ENCODE measurements at places on chromosomes 4 and X.

DNA sequence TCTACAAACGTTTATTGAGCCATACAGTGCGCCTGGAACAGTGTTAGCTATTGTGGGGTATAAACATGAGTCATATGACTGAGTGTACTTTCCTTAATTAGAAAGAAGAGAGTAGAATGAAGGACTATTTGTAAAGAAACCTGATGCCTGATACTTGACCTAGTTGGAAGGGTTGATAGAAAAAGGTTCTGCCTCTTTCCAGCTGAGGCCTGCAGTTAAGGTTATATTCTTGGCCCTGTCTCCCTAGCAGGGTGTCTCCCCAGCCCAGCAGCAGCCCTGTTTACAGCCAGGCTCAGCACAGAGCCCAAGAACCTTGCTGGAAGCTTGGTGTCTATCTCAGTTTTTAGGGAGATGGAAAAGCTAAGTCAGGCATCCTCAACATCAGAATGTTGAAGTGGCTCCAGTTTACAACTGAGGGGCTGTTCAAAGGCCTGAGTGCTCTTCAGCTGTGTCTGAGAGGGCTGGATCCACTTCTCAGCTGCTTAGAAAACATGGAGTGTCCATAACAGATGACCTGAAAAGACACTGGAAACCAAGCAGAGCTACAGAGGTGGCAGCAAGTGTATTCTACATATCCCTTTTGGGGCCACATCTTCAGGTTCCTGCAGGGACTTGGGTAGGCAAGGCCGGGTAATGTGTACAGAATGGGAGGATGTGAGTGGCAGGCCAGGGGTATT, 21.6 kb downstream of the NYX start:
- no peak for DNase-seq

DNA sequence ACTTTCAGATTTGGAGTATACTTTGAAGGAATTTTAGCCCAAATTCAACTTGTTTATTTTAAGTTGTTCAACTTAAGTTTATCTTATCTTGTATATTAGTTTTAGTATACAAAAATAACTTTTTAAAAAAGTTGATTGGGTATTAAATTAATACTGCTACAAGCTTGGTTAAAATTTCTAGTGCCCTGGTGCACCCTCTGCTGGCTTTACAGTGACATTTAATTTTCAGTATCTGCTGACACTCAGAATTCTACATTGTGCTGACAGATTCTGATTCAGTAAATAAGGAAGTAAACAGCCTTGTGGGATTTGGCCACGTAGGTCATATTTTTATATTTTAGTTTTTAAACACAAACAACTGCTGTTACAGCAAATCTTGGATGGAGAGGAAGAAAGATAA, 2.9 kb downstream of the EDA start:
- no peak for DNase-seq

DNA sequence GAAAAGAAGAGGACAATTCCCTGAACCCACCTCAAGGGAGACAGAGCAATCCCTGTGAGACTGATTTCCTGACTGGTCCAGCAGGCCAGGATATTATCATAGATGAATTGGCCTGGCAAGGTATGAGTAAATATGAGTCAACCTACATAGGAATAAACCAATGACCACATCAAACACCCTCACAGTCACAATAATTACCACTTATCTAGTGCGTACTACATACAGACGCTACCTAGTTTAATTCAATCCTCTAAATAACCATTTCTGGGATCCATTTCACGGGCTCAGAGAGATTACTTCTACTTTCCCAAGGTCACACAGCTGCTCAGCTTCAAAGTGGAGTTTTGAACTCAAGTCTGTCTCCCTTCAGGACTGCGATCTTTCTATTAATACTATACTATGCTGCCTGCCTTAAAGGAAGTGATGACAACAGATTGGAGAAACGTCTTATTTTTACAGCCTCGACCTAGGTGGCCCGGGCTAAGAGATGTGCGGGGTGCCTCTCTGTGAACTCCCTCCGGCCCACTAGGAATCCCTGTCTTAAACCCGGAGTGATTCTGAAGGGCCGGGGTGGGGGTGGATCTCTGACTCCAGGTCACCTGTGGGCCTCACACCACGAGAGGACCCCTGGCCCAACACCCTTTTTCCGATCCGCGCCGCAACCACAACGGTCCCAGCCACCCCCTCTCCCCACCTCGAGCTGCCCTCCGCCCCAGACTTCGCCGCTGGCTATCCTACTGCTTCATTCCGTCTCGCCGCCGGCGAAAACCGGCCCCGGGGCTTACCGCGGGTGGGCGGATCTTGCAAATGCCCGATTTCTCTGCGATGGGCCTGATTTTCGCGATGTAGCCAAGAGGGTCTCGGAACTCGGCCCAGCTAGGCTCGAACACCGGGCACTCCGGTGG, 800 bp downstream of the KDM5C start:
- no peak for DNase-seq

DNA sequence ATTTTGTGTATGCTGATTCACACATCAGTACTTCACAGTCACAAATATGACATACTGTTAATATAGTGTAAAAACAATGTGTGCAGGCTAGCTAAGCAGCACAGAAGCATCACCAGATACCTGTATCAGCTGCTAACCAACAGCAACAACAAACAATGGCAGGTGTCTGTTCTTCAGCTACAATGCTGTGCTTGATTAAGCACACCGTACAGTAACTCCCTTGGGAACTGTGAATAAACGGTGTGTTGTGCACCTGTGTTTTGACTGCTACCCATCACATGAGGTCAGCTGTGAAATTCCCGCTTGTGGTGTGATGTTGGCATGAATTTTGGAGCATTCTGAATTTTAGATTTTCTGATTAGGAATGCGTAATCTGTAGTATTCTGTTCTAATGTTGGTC, 379.7 kb upstream of the FAT1 start:
- no peak for DNase-seq

DNA sequence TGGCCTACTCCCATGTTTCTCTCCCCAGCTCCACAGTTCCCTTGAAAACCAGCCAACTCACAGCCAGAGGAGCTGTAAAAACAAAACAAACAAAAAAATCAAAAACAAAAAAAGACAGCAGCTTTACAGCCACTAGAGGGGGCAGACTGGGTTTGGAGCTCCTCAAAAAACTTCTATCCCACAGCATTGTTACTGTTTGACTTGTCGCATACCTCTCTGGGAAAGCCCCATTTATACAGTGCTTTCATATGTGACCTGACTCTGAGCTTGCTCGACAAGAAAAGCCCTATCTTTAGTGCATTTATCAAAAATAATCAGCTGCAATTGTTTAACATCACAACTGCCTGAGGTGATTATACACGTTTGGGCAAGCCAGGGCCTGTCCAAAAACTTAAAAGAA, 21.6 kb downstream of the TSPAN6 start:
- no peak for DNase-seq

GRCh38 chrX:39676434-39676833, 421.3 kb downstream of the BCOR start:
- DNase-seq = no peak

DNA sequence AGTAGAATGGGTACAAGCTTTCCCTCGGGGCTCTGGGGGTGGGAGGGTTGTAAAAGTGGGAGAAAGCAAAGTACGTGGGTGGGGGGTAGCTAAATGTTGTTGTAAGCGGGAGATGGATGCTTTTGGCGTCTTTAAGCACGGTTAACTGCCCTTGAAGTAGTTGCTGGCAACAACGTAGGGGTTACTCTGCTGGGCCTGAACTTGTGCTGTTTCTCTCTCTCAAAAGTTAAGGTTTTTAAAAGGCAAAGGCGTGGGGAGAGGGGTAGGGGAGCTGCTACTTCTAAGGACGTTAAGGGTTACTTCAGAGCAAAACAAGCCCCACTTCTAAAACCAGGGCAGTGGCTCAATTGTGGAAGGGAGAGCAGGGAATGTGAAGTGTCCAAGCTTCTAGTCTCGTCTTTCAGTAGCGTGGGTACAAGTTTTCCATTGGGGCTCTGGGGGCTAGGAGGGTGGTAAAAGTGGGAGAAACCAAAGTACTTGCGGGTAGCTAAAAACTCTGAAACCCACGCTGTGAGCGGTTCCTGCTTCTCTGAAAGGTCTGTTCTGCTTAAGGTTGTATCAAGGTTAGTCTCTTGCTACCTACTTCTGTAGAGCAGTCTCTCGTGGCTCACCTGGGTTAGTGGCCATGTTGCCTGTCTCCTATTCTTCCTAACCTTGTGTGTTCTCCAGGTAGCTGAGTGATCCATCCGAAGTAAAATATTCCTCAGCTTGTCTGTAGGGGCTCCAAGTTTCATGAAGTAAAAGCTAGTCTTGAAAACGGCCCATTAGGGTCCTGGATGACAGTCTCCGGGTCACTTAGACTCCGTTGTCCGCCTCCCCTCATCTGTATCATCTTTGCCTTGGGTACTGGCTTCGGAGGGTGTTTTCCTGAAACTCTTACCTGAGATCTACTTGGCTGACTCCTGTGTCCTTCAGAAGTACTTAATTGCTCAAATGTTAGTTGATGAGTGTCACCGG, 1.7 kb upstream of the WDR1 start:
- no peak for DNase-seq

DNA sequence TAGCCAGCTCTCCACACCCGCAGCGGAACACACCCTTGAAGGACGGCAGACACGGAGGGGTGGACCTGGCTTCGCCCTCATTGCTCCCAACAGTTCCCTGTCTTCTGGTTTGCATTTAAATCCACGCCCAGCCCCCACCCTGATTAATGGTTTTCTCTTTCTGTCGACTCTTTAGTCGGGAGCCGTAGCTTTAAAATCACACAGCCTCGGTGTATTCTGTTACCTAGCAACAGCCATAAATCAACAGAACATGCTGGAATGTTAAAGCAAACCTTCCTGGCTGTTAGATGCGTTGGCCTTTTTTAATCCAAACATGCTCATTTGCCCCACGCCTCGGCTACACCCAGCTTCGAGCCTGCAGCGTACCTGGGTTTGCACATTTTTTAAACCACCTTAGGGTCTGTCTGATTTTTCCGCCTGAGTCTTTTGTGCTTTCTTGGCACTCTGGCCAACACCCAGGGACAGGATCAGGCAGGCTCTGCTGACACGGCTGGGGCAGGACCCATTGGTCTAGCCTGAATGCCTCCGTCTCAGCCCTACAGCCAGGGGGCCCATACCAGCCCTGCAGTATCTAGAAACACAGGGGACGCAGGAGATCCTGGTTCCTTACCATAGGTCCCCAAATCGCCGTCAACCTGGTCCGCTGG, 21.4 kb upstream of the PPP2R2C start:
- no peak for DNase-seq
